ENCODE measurements at places on chromosomes 6 and 20.
A peak's percentile ranks its signal among the peaks of the same experiment; 100 is the strongest.

DNA sequence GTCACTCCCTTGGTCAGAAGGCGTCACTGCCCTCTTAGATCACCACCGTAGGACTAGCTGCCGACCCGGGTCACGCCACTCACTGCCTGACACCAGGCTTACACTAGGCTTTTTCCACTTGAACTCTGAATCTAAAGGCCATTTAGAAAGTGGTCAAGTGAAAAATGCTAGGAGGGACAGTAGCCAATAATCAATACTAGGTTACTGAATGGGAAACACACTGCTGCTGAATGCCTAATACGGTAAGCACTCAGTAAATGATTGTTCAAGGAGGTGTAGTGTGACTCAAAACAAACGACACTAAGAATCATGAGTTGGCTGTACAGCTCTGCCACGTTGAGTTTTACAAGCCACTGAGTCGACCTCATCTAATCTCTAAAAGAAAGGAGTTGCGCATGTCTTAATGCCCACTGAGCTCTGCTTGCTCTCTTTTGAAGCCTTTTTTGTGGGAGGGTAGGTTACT is 760 bp upstream of the IBTK start:
- peak; percentile 41 for DNase-seq

DNA sequence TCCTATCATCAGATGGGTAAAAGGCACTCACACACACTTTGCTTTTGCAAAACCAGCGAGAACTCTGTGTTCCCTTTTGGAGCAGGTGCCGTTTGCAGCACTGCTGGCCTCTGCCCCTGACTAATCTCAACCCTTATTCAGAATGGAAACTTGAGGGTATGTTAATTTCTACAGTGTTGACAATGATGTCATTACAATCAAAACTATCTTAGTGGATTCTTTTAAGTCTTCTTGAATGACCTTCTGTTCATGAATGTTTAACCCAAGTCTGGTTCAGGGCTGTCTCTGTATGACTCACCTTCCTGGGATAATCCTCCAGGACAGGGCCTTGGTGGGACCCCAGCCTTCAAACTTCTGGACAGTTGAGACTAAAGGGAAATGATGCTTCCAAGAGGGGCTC is 197.9 kb downstream of the CDH4 start:
- DNase-seq = no peak

- DNase-seq = peak; percentile 69
These were observed 3.5 kb upstream of the EFHC1 start for GRCh38 chr6:52416629-52417151.

- DNase-seq = no peak
These were observed 12.2 kb upstream of the CDKN1A start for GRCh38 chr6:36666287-36666686.

GRCh38 chr20:875115-875514 is 41.0 kb downstream of the ANGPT4 start:
- no peak for DNase-seq

Data from foreskin keratinocyte (primary cell).